ENCODE measurements at places on chromosomes 3 and 15. TPM values are rescaled to one million over a fixed set of nuclear protein-coding genes. Genes with fewer than 3 reads are reported as not detected.

The TMEM45A gene
- 4.7 TPM for total RNA-seq

The RMDN3 gene
- 114 TPM for total RNA-seq

The MUC20 gene
- total RNA-seq: 1.7 TPM

The ADAMTS9 gene
- not detected for total RNA-seq

The TTLL13 gene
- not detected for total RNA-seq

The ARHGEF26 gene
- total RNA-seq: 12.8 TPM

The PLSCR1 gene
- total RNA-seq: not detected
